ENCODE measurements at places on chromosomes 1 and 21.

DNA sequence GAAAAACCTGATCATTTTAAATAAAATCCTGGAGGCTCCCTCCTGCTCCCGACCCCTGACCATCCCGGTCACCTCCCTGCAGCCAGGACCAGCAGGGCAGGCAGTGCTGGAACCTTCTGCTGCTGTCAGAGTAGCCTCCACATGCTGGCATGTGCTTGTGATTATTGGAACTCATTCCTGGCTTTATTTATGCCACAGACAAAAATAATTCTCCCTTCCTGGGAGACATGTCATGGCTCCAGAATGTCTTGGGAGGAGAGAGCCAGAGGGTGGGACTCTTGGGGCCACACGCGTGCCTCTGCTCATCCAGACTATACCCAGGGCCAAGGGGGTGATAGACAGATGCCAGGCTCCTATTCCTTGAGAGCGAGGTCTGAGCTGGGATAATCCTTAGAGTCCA is 183.6 kb upstream of the RAB4A start:
- no peak for DNase-seq

GRCh38 chr1:44239961-44240371 is 26.7 kb downstream of the DMAP1 start:
- no peak for DNase-seq

DNA sequence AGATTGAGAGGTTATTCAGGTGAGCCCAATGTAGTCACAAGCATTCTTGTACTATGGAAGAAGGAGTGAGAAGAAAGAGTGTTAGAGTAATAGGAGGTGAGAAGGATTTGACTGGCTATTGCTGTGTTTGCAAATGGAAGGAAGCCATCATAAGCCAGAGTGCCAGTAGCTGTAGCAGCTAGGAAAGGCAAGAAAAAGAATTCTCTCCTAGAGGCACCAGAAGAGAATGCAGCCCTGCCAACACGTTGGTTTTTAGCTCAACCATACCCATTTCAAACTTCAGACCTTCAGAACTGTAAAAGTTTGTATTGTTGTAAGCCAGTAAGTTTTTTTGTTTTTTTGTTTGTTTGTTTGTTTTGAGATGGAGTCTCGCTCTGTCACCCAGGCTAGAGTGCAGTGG is 8.9 kb upstream of the IL12RB2 start:
- DNase-seq, result no peak

DNA sequence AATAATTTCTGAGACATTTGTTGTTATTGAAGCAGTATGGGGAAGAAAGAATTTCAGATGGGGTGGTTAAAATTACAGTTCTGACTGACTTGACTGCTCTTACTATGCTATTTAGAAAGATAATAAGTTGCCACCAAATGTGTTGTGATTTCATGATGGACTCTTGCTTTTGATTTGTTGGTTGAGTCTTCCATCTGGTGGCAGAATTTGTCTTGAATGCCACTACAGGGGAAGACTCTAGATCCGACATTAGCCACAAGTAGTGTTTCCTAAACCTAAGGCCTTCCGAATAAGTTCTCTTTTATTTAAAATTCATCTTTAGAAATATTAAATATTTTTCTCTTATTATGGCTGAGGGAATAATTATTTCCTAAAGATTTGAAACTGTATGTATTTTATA is 190.9 kb upstream of the ADGRL4 start:
- DNase-seq, result no peak

DNA sequence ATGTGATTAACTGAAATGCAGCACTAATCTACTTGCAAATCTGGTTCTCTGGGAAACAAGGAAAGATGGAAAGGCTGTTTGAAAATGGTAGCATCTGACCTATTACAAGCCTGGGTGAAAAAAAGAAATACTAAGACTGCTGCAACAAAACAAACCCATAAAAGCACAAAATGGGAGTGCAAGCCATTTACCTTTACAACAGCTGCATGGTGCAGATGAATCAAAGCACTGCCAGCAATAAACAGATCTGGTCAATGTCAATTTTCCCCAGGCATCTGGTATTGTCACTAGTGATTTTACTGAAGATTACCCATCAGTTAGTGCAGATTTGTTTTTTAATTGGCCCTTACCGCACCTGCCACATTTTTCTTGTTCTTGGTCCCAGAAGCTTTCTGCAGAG is 1341.7 kb downstream of the PLA2G4A start:
- no peak for DNase-seq

GRCh38 chr1:9621032-9621431 is 30.5 kb upstream of the PIK3CD start:
- no peak for DNase-seq

DNA sequence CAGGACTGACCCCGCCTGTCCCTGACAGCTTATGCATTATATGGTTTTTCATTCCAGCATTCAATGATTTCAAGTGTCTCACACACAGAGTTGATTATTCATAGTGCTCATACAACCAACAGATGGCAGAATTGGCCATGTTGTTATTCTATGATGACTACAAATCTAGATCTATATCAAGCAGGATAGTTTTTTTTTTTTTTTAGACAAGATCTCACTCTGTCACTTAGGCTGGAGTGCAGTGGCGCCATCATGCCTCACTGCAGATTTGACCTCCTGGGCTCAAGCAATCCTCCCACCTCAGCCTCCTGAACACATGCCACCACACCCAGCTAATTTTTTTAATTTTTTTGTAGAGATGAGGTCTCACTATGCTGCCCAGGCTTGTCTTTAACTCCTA is 40.1 kb upstream of the LRRC8D start:
- DNase-seq, result no peak

GRCh38 chr1:239956263-239956662 is 135.4 kb upstream of the FMN2 start:
- DNase-seq, result no peak

GRCh38 chr1:57887964-57888491 is 464.2 kb upstream of the DAB1 start:
- DNase-seq, result no peak

DNA sequence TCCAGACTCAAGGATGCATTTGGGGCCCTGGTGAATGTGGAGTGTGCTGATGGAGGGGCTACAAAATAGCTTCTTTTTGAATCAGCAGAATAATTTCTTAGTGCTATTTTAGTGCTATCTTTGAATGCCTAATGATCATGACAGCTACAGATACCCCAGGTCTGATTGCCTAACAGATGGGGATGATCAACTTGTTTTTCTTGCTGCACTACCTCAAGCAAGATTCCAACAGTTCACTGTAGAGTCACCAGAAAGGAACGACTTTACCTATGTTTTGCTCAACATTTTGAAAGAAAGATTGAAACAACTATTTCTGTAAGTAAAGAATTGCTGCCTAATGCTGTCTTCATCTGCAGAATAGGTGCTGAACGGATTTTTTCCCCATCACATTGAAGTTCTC is 42.6 kb upstream of the VAV3 start:
- DNase-seq, result no peak

- no peak for DNase-seq
Observed at GRCh38 chr1:1534401-1535154, 5.8 kb downstream of the TMEM240 start.

DNA sequence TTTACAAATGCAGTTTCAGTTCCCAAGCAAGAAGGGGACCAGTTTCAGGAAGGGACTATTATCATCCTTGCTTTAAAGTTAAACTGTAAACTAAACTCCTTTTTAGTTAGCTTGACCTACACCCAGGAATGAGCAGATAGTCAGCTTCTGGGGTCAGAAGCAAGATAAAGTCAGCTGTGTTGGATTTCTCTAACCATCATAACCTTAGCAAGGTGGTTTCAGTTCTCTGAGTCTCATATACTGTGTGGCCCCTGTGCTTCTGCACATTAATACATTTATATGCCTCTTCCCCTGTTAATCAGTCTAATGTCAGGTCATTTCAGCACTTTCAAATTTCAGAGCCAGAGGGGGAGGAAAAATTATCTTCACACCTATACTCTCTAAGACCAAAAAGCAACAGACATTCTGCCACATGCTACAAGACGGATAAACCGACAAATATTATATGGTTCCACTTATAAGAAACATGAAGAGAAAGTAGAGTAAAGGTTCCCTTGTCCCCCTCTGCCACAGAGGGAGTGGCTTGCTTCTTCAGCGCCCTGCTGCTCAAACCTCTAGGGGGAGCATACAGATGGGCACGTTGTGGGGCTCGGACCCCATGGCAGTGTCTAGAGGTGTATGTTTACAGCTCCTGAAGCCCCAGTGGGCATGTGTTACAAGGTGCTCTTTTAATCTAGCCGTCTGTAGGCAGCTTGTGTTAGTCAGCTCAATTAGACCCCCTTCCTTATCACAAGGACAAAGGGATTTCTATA is 89.1 kb downstream of the SMYD3 start:
- DNase-seq, result no peak

- DNase-seq, result no peak
Observed at GRCh38 chr21:14864211-14865021, 200.4 kb downstream of the NRIP1 start.

DNA sequence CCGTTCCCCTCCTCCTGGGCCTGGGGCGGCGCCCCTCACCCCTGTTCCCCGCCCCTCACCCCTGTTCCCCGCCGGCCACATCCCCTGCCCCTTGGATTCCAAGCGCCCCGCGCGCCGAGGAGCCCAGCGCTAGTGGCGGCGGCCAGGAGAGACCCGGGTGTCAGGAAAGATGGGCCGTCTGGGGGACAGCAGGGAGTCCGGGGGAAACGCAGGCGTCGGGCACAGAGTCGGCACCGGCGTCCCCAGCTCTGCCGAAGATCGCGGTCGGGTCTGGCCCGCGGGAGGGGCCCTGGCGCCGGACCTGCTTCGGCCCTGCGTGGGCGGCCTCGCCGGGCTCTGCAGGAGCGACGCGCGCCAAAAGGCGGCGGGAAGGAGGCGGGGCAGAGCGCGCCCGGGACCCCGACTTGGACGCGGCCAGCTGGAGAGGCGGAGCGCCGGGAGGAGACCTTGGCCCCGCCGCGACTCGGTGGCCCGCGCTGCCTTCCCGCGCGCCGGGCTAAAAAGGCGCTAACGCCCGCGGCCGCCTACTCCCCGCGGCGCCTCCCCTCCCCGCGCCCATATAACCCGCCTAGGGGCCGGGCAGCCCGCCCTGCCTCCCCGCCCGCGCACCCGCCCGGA is at the start of gene TP73:
Gene TP73, plus strand, starts transcription at position 587 of the 618 bp plus-strand sequence. CDS start 29,850 bp downstream, outside the sequence.
- DNase-seq, result no peak

DNA sequence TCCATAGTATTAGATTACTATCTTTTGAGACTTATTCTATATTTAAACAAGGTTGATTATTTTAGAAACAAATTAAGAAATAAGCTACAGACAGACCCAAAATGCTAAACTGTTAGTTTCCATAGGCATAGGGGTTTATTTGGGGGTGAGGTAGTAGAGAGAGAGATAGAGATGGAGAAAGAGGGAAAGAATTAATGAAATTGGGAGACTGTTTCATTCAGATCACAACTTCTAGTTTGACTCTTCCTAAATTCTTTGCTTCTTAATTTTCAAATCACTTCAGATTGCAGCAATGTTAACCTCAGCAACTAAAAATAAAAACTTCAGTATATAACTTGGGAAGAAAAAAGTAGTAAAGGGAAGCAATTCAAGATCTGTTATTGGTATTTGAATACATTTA is 3.4 kb downstream of the JUN start:
- no peak for DNase-seq

DNA sequence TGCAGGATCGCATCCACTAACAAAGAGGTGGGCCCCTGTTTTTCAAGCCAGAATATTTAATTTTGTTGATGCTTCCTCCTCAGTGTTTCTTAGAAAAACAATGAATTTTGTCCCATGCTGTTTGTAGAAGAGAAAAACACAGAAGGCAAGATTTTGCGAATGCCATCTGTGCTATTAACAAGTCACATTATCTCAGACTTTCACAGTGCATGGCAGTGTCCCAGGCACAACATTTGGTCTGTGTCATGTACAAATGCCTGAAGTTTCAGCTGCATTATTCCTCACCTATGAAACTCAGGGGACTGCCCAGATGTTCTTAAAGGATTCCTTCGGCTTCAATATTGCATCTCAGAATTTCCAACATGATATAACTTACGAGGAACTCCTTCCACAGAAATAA is 99.6 kb upstream of the ZC3H11B start:
- DNase-seq, result no peak

- DNase-seq, result no peak
Observed at GRCh38 chr1:226402739-226403165, 5.1 kb downstream of the PARP1 start.

GRCh38 chr1:19074361-19074901 is 118.0 kb upstream of the IFFO2 start:
- no peak for DNase-seq

- DNase-seq, result no peak
Observed at GRCh38 chr1:74652711-74653139, 20.9 kb downstream of the ERICH3 start.

- DNase-seq, result no peak
Observed at GRCh38 chr1:2203671-2204414, 9.3 kb upstream of the FAAP20 start.

GRCh38 chr1:224767031-224767430 is 150.9 kb downstream of the CNIH3 start:
- no peak for DNase-seq

DNA sequence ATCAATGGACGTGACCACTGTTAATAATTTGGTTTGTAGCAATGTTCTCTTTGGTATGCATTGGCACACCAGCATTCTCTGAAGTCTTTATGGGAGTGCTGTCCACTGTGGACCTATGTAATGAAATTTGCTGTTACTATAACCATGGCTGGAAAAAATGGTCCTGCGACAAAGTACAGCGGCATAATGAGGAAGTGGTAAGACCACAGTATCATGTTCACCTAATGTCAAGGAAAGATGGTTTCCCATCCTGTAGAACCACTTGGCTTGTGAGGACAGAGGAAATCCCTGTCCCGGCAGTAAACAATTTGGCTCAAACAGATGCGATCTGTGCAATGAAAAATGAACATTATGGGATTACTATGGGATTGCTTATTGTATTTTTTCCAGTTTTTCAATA is 173.9 kb upstream of the IVNS1ABP start:
- no peak for DNase-seq

DNA sequence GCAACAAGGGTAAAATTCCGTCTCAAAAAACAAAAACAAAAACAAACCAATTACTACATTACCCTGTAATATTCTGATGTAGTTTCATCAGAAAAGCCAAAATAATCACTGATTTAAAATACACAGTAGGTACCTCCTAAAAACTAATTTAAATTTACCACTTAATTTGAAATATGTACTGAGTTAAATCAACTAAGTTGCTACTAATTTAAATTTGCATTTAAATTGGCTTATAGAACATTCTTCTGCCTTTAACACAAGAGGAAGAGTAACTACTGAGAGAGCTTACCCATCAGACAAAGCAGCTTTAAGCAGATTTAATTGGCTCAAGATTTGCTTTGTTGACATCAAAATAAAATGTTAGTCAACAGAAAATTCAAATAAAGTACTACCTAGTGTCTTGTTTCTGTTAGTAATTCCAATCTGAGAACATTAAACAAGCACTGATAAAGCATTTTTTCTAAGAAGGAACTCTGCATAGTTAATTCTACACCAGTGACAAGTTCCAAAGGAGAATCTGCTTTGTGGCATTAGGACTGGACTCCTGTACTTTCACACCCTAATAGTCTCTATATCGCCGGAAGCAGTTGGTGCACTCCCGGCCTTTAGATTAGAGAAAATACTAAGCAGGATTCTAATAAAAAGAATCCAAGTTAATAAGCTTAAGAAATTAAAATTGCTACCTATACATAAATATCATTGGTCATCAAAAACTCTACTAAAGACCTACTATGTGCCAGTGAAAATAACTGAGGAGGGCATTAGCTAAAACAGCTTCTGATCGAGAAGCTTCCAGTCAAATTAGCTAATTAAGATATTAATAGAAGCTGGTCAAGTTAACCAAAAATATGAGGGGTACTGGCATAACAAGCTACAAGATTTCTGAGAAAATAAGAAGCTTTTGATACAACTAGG is 8.4 kb downstream of the LUZP1 start:
- no peak for DNase-seq

Measured in NCI-H2029 treated with DMSO at 0.1 percent for 48 hours (cell line).